Naive thymus-derived CD8-positive, alpha-beta T cell (primary cell): ENCODE measurements at places on chromosomes 1 and 21. TPM values are rescaled to one million over a fixed set of nuclear protein-coding genes. Genes with fewer than 3 reads are reported as not detected.
A peak's percentile ranks its signal among the peaks of the same experiment; 100 is the strongest.

DNA sequence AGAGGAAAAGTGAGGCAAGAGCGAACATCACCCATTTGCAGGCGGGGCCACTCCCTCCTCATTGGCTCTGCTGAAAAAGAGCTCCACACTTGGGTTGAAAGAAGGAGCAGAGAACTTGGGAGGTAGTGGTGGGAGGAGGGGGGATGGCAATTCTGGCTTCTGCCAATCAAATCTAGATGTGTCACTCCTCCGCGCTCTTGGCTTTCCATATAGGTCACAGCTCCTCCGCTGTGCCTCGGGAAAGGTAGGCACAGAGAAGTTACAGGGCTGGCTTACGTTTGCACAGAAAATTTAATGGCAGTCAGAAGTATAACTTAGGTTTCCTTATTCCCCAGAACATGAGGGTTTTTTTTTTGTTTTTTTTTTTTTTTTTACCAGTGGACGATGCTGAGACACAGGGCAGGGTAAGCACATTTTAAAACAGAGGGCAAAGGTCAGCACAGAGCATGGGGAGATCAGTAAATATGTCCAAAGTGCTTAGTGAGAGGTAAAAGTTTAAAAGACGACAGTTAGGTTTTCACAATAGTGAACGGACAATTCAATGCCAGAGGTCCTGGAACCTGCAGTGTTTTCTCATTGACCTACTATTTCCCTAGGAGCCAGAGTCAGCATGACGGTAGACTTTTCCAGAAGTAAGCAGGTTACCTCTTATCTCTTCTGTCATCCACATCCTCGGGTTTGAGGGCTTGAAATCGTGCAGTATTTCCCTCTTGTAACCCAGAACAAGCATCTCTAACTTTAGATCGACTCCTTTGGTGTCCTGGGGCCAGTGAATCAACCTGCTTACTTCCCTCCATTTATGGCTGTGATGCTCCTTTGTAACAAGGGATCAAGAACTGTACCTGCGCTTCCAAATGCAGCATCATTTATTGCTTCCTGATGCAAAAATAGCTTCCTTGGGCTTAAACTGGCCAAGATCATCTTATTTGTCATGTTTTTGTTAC, 258.9 kb upstream of the PROX1 start:
- no peak for DNase-seq
- no peak overlapping the region for H3K27ac ChIP-seq
- no peaks in the 10 kb centered on the region for H3K36me3 ChIP-seq
- peaks cover 3% of the 10 kb centered on the region for H3K27me3 ChIP-seq
- H3K4me3 ChIP-seq, result no peak overlapping the region

DNA sequence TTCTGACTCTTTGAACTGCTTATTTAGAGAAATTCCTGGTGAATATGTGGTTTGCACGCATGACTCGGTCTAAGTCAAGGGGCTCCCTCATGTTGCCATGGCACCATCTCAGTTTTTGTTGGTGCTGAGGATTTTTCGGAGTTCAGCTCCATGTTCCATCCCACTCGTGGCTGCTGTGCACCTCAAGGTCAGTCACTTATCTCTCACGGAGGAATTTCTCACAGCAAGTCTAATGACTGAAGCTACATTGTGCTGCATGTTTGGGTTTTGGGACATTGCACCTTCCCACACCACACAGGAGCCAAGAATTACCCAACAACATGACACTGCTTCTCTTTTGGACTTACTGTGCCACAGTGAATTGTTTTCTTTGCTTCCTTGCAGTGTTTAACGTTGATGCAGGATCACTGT, 269.9 kb downstream of the NCAM2 start:
- no peak for DNase-seq
- no peaks in the 10 kb centered on the region for H3K36me3 ChIP-seq
- no peak overlapping the region for H3K27ac ChIP-seq
- no peaks in the 10 kb centered on the region for H3K27me3 ChIP-seq
- H3K4me1 ChIP-seq, result no peaks in the 10 kb centered on the region

GRCh38 chr1:93661829-93662474, 19.7 kb downstream of the BCAR3 start:
- H3K4me1 ChIP-seq, result no peaks in the 10 kb centered on the region
- H3K27ac ChIP-seq, result no peak overlapping the region
- DNase-seq, result no peak
- H3K27me3 ChIP-seq, result no peaks in the 10 kb centered on the region
- H3K4me3 ChIP-seq, result no peak overlapping the region

The RGS5 gene
- polyA plus RNA-seq, result 3.8 TPM

GRCh38 chr1:169809370-169810095, 14.8 kb upstream of the METTL18 start:
- H3K4me3 ChIP-seq, result no peak overlapping the region
- no peaks in the 10 kb centered on the region for H3K4me1 ChIP-seq
- no peak overlapping the region for H3K27ac ChIP-seq
- no peak for DNase-seq
- H3K27me3 ChIP-seq, result no peaks in the 10 kb centered on the region
- peaks cover 18% of the 10 kb centered on the region for H3K36me3 ChIP-seq

- peaks cover 5% of the 10 kb centered on the region for H3K36me3 ChIP-seq
- H3K4me1 ChIP-seq, result peaks cover 21% of the 10 kb centered on the region
- no peak for DNase-seq
- no peaks in the 10 kb centered on the region for H3K27me3 ChIP-seq
- H3K4me3 ChIP-seq, result peak overlapping the region; percentile 64
- peak overlapping the region; percentile 79 for H3K27ac ChIP-seq
Observed at GRCh38 chr1:41003127-41003639, 18.3 kb downstream of the SLFNL1 start.

The G0S2 gene
- not detected for polyA plus RNA-seq

DNA sequence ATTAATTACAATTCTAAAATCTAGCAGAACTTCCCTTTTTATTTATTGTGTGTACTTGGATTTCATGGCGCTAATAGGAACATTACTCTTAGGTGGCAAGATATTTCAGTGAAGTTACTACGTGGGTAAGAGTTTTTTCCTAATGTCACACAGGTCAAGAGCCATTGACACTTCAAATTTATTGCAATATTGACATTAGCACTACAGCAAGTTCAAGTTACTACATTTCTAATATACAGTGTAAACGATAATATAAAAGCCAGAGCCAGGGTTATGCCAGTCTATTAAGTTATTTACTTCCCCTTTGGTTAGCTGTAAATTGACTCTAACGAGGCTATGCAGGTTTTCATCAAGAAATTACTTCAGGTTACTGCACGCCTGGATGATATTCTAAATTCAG, 29.7 kb downstream of the CHODL start:
- H3K27me3 ChIP-seq, result no peaks in the 10 kb centered on the region
- no peaks in the 10 kb centered on the region for H3K4me1 ChIP-seq
- DNase-seq, result no peak
- H3K27ac ChIP-seq, result no peak overlapping the region
- no peaks in the 10 kb centered on the region for H3K36me3 ChIP-seq

The FAM151A gene
- polyA plus RNA-seq, result not detected

The PYHIN1 gene
- 5.9 TPM for polyA plus RNA-seq

DNA sequence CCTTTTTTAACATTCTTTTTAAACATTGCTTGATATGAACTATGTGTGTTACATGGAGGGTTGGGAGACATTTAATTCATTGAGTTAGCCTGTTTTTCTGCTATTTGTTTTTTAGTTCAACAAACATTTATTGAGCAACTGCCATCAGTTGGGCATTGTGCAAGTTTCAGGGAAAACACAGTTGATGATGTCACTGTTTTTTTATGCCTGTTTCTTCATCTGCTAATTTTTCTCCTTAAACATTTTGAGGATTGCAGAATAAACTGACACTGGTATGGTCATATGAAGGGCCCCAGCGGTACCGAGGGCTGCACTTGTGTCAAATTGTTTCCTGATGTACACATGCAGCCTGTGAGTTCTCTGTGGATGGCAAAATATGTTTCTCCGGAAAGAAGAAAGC, 253.0 kb downstream of the FGGY start:
- no peak overlapping the region for H3K27ac ChIP-seq
- H3K4me3 ChIP-seq, result no peak overlapping the region
- no peak for DNase-seq

- H3K27ac ChIP-seq, result peak overlapping the region; percentile 84
- H3K36me3 ChIP-seq, result no peaks in the 10 kb centered on the region
- H3K4me3 ChIP-seq, result no peak overlapping the region
- H3K4me1 ChIP-seq, result peaks cover 12% of the 10 kb centered on the region
- DNase-seq, result peak; percentile 47
- H3K27me3 ChIP-seq, result peaks cover 1% of the 10 kb centered on the region
Observed at GRCh38 chr21:42614396-42614795, 39.0 kb upstream of the PDE9A start.

GRCh38 chr1:237610157-237610556, 280.6 kb downstream of the ZP4 start:
- H3K4me3 ChIP-seq, result no peak overlapping the region
- no peak overlapping the region for H3K27ac ChIP-seq
- H3K36me3 ChIP-seq, result peaks cover 4% of the 10 kb centered on the region

GRCh38 chr1:230905733-230906132, 37.4 kb upstream of the C1orf198 start:
- H3K4me3 ChIP-seq, result no peak overlapping the region
- peaks cover 4% of the 10 kb centered on the region for H3K4me1 ChIP-seq
- peaks cover 13% of the 10 kb centered on the region for H3K36me3 ChIP-seq
- no peak overlapping the region for H3K27ac ChIP-seq
- H3K27me3 ChIP-seq, result no peaks in the 10 kb centered on the region

- H3K4me3 ChIP-seq, result no peak overlapping the region
- no peak for DNase-seq
- H3K27me3 ChIP-seq, result peaks cover 11% of the 10 kb centered on the region
- H3K4me1 ChIP-seq, result no peaks in the 10 kb centered on the region
- no peaks in the 10 kb centered on the region for H3K36me3 ChIP-seq
Observed at GRCh38 chr1:62962901-62963776, 179.2 kb downstream of the ATG4C start.

The SLC44A3 gene
- polyA plus RNA-seq, result not detected

- H3K27ac ChIP-seq, result no peak overlapping the region
- H3K27me3 ChIP-seq, result no peaks in the 10 kb centered on the region
- no peak overlapping the region for H3K4me3 ChIP-seq
Observed at GRCh38 chr1:173545688-173546087, 57.2 kb downstream of the SLC9C2 start.

DNA sequence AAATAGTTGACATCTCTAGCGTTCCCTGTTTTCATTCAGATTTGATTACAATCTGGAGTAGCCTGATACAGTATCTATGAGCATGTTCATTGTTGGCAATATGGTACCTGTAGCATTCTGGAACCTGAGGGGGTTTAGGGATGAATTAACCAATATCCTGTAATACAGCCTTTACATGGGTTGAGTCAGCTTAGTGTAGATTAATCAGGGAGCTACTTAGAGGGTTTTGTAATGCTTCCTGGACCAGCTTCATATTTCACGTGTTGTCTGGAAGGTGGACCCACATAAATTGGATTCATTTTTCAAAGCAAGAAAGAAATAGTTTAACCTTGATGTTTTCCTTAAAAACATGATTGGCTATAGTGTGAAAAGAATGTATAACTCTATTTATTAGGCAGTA, 3.6 kb downstream of the OTUD3 start:
- H3K36me3 ChIP-seq, result peaks cover 4% of the 10 kb centered on the region
- H3K27me3 ChIP-seq, result peaks cover 1% of the 10 kb centered on the region
- H3K4me3 ChIP-seq, result no peak overlapping the region
- DNase-seq, result no peak
- H3K27ac ChIP-seq, result no peak overlapping the region

The ATXN7L2 gene
- polyA plus RNA-seq, result 8.6 TPM

The TGFBR3 gene
- polyA plus RNA-seq, result 67.6 TPM

The CLCA4 gene
- not detected for polyA plus RNA-seq

The C1orf185 gene
- polyA plus RNA-seq, result not detected

The LCE3E gene
- not detected for polyA plus RNA-seq

GRCh38 chr1:71650119-71650518, 569.3 kb upstream of the ZRANB2 start:
- H3K4me3 ChIP-seq, result no peak overlapping the region
- H3K27me3 ChIP-seq, result no peaks in the 10 kb centered on the region
- H3K27ac ChIP-seq, result no peak overlapping the region
- no peaks in the 10 kb centered on the region for H3K36me3 ChIP-seq

DNA sequence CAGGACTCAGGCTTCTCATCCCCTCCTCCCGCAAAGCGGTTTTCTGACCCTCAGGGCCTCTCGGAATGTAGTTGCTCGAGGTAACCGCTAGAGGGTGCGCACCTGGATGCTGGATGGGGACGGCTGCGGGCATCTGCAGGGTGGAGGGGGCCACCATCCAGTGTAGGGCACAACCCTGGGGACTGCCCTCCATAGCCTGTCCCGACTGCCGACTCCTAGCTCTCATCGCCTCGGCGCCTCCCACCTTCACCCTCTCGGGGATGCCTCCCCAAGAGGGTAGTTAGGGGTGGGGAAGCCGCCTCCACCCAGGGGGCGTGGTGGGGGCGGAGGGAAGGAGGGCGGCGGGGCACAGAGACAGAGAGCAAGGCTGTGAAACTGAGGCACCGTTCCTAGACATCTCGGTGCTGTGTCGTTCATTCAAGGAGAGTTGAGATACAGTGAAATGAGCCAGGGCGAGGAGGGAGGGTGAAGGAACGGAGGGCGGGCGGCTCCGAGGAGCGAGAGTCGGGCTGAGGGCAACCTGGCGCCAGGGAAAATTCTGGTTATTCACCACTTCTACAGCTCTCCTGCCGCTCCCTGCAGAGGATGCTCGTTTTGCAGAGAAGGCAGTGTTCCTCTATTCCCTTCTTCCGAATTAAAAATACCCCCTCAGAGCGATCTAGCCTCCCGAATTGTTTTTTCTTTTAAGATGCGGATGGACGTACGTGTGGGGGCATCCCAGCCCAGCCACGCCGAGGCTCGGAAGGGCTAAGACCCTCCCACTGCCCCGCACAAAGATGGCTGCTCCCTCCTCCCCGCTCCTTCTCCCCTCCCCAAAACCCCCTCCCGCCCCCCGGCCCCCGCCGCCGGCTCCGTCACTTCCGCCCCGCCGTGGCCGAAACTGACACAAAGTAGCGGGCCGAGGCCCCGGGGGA, at the start of gene ATP8B2:
Gene ATP8B2, plus strand, starts transcription at position 857 of the 914 bp plus-strand sequence. CDS start 2,617 bp downstream, outside the sequence.
- H3K27me3 ChIP-seq, result no peaks in the 10 kb centered on the region
- H3K27ac ChIP-seq, result peak within 1 kb of the TSS; percentile 98
- DNase-seq, result peak; percentile 80

DNA sequence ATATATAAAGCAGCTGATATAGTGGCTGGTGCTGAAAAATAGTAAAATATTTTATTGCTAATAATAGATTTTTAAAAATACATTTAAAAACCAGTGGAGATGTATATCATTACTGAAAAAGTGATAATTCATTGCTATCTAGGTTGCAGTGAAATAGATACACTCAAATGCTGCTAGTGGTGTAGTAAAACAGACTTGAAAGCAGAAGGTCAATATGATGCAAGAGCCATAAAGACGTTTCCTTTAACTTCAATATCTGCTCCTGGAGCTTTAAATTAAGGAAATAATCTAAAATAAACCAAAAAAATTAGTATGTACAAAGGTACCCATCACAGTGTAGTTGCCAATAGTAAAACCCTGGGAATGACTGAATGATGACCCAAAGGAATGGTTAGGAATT, 26.2 kb downstream of the RHEX start:
- H3K36me3 ChIP-seq, result no peaks in the 10 kb centered on the region
- DNase-seq, result no peak
- H3K4me1 ChIP-seq, result peaks cover 9% of the 10 kb centered on the region
- H3K4me3 ChIP-seq, result no peak overlapping the region
- no peaks in the 10 kb centered on the region for H3K27me3 ChIP-seq

The YBEY gene
- 22.2 TPM for polyA plus RNA-seq

GRCh38 chr21:21187579-21187978, 189.4 kb downstream of the NCAM2 start:
- no peak for DNase-seq
- no peaks in the 10 kb centered on the region for H3K4me1 ChIP-seq
- no peak overlapping the region for H3K4me3 ChIP-seq
- H3K36me3 ChIP-seq, result no peaks in the 10 kb centered on the region

The FCRL3 gene
- polyA plus RNA-seq, result 1.3 TPM

The EFNA3 gene
- 0.56 TPM for polyA plus RNA-seq

The SPATA17 gene
- not detected for polyA plus RNA-seq

GRCh38 chr1:67639361-67639760, 45.6 kb upstream of the GADD45A start:
- H3K4me3 ChIP-seq, result no peak overlapping the region
- H3K27me3 ChIP-seq, result no peaks in the 10 kb centered on the region
- H3K4me1 ChIP-seq, result peaks cover 15% of the 10 kb centered on the region
- H3K27ac ChIP-seq, result no peak overlapping the region
